ENCODE measurements at places on chromosomes 5 and 9. TPM values are rescaled to one million over a fixed set of nuclear protein-coding genes. Genes with fewer than 3 reads are reported as not detected.

DNA sequence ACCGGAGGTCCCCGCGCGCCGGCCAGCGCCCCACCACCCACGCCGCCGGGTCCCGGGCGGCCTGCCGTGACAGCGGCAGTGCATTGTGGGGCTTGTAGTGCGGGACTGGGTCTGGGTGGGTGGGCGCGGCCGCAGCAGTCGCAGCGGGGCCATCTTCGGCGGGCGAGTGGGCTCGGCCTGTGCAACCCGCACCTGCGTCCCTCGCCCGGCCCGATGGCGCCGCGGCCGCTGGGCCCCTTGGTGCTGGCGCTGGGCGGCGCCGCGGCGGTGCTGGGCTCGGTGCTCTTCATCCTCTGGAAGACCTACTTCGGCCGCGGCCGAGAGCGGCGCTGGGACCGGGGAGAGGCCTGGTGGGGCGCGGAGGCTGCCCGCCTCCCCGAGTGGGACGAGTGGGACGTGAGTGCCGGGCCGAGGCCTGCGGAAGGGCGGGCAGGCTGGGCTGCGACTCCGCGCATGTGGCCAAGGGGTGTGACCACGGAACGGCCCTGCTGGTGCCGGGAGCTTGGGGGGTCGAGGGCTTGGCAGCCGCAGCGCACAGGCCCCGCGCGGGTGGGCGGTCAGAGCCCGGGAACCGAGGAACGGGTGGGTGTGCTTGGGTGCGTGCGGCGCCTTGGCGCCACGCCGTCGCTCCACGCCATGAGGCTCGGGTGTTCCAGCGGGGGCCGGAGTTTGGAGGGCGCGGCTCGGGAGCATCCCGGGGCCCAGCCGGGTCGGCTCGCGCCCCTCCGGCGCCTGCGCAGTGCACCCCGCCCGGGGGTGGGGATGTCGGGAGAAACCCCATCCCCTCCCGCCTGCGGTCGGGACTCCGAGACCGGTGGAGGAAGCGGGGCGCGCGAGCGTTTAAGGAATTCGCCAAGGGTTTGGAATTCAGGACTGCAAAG, at the start of gene ARL10:
Gene ARL10, plus strand, starts transcription at position 137 of the 881 bp plus-strand sequence. Its CDS starts 77 bp downstream, at position 214.
- DNase-seq = peak; percentile 73

DNA sequence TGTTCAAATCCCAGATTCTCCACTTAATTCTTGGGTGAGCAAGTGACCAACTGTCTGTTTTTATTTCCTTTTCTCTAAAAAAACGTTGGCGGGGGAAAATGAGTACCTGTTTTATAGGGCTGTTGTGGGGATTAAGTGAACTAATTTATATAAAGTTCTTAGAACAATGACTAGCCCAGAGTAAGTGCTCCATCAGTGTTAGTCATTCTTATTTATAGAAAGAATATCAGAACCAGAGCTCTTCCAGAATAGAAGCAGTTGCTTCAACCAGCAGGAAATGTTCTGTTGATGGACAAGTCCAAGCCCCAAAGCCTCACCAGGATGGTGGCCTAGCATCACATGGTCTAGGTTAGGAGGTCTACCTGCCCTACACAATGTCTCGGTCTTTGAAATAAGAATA, 379.2 kb downstream of the ACTL7B start:
- no peak for DNase-seq

GRCh38 chr5:59562756-59563389, 330.7 kb downstream of the PDE4D start:
- no peak for DNase-seq

GRCh38 chr9:28976684-28977083, 1403.4 kb upstream of the C9orf72 start:
- no peak for DNase-seq

- no peak for DNase-seq
These were observed 10.2 kb downstream of the SLC9A3 start for GRCh38 chr5:514101-514485.

DNA sequence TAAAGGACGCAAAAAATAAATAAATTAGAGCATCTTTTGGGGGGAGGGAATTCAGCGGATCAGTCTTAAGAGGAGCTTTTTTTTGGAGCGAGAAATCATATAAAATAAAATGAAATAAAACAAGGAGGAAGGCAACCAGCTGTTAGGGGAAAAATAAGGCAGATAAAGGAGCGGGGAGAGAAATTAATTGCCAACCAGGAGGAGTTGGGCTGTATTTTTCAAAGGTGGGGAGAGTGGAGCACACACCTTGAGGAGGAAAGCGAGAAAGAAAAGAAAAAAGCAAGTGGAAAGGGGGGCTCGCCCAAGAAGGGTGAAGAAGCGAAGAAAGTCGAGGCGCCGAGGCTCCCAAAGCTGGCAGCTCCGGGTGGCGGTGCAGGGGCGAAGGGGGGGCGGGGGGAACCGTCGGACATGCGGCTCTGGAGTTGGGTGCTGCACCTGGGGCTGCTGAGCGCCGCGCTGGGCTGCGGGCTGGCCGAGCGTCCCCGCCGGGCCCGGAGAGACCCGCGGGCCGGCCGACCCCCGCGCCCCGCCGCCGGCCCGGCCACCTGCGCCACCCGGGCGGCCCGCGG, at the start of gene PAPPA:
Gene PAPPA, plus strand, starts transcription at position 27 of the 569 bp plus-strand sequence. Its CDS starts 382 bp downstream, at position 409.
- DNase-seq = no peak

GRCh38 chr9:133151041-133151440, 12.7 kb downstream of the GBGT1 start:
- DNase-seq = no peak

DNA sequence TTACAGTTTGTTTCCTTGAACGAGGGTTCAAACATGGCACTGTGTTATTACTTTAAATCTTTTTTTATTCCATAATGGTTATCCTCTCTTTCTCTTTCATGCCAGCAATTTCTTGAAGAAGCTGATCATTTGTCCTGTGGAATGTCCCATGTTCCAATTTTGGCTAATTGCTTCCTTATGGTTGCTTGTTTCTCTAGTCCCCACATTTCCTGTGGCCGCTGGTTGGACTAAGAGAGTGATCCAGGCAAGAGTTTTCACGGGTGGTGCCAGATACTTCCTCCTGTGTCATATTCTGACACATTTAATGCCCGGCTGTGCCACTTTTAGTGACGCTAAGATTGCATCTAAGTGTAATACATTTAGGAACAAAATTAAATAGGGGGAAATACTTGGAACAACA, 83.8 kb upstream of the FAM169A start:
- DNase-seq = no peak

The WHRN gene
- total RNA-seq = 7.7 TPM

The PTPA gene
- 42.3 TPM for total RNA-seq

The DAB2IP gene
- total RNA-seq = 17.1 TPM

The GMCL2 gene
- total RNA-seq = not detected

All from cerebellum (tissue), 4 donors.